Stimulated activated CD4-positive, alpha-beta T cell treated with anti-CD3 and anti-CD28 coated beads, Interleukin-15, amount 100 ng/mL, for 24 hours (primary cell): ENCODE measurements at places on chromosomes 2 and 18.

DNA sequence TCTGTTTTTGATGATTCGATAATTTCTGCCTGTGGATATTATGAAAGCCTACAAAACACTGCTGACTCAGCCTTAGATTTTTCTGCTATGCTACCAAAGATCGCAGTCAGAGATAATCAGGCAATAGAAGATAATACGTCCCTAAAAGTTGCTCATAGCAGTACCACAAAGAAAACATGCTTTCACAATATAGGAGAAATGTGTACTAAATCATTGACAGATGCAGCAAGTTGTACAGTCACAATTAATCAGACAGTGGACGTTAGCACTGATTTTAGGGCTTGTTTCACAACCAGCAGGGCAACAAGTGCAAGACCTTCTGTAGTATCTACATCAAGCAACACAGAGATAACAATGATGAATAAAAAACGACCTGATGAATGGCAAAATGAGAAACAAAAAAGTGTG lies 19.5 kb downstream of the RBM44 start:
- DNase-seq: no peak

DNA sequence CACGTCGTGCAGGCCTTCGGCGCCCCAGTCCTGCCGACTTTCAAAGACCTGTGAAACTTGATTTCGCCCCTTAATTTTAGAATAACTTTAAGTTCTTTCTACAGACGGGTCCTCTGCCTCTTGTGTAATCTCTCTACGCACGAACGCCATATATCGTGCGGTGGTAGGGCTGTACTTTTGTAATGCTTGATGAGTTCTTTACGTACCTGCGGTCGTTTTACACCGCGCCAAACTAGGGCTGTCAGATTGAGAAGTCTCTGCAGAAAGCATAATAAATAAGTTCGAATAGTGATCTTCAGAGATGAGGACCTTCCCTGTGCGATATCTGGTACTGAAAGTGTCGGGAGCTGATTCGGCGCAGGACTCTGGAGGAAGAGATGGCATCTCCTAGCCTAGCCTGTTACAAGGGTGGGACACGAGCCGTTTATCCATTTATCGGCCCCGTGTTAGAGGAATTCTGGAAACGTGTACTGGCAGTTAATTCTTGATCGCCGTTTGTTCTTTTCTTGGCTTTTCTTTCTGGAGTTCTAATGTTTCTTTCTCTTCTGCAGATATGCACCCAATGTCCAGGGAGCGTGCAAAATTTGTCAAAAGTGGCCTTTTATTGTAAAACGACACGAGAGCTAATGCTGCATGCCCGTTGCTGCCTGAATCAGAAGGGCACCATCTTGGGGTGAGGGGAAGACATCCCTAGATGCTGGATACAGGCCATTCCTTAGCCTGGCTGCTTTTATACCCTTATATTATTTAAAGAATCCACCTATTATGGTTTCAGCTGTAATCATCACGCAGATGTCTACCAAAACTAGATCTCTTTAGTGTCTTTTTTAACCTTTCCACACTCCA lies 781 bp upstream of the SLC5A6 start:
- no peak for DNase-seq

DNA sequence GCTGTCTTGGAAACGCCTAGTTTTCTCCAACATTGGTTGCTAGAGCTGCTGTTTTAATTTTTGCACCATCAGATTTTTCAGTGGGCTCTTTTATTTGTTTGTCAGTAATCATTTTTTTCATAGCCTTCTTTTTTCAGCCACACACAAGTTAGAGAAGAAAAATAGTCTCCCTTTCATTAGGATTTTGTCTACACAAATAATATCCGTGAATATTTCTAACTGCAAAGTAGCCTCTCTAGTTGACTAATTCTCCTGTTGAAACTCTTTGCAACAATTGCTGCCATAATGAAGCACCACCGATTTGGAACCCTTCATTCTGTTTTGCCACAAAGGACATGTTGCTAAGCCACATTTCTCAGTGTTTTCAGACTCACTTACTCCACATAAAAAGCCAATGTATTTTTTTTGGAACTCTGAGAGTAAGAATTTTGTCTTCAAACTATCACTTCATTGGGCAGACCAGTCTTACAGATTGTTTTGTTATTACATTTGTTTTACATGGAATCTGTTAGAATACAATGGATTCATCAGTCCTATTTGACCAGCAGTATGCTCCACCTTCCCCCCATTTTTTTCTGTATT lies 9.6 kb downstream of the KCNJ3 start:
- no peak for DNase-seq

DNA sequence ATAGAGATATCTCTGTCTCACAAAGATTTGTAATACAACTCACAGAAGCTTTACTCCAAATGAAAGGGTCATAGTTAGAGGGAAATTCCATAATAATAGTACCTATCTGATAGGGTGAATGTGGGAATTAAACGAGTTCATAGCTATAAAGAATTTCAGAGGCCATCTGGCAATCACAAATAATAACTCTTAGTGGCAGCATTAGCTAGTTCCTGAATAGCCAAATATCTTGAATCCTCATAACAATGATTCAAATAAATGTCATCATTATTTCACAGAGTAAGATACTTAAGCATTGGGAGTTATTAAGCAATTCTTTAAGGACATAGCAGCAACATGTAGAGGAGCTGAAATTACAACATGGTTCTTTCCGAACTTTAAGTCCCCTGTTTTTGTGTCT lies 1265.0 kb upstream of the PIK3C3 start:
- DNase-seq: no peak

DNA sequence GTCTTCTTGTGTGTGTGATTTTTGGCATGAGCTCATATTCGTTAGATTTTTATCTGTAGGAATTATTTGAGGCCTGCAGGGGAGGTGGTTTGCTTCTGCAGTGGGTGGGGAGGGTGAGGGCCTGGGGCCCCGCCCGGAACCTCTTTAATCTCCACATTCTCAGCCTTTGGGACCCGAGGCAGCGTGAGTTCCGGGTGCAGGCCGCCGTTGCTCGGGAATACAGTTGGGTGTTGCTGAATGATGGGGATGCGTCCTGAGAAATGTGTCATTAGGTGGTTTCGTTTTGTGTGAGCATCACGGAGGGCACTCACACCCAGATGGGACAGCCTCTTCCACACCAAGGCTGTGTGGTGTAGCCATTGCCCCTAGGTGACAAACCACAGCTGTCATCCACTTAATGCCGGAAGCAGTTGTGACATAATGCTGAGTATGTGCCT lies 13.7 kb upstream of the GAL3ST2 start:
- DNase-seq: peak; percentile 44

GRCh38 chr2:238286095-238286494 lies 2.3 kb downstream of the PER2 start:
- DNase-seq: no peak
